ENCODE measurements at places on chromosomes 7 and 10. TPM values are rescaled to one million over a fixed set of nuclear protein-coding genes. Genes with fewer than 3 reads are reported as not detected.

STEAP2 gene
- total RNA-seq, result not detected

EFCAB10 gene
- total RNA-seq, result not detected

DKK1 gene
- total RNA-seq, result not detected

FAM53B gene
- 148 TPM for total RNA-seq

CXCL12 gene
- not detected for total RNA-seq

MCM10 gene
- total RNA-seq, result 7.0 TPM

MAPK8 gene
- total RNA-seq, result 6.7 TPM

LOXL4 gene
- not detected for total RNA-seq

CCDC172 gene
- total RNA-seq, result not detected

ACSM6 gene
- not detected for total RNA-seq

TAS2R3 gene
- 1.0 TPM for total RNA-seq

LRGUK gene
- total RNA-seq, result 1.9 TPM

MACC1 gene
- 30.4 TPM for total RNA-seq

TBRG4 gene
- total RNA-seq, result 81.5 TPM

SPDYE2 gene
- not detected for total RNA-seq

ITIH5 gene
- total RNA-seq, result not detected

FKBP6 gene
- not detected for total RNA-seq

GRID1 gene
- 0.18 TPM for total RNA-seq

GRCh38 chr10:49263591-49263990, 35.4 kb upstream of the C10orf71 start:
- no peak for DNase-seq

- DNase-seq, result no peak
Observed at GRCh38 chr10:64385355-64385754, 864.2 kb downstream of the REEP3 start.

GRCh38 chr10:93178226-93178625, 104.5 kb downstream of the CYP26A1 start:
- DNase-seq, result no peak

DNA sequence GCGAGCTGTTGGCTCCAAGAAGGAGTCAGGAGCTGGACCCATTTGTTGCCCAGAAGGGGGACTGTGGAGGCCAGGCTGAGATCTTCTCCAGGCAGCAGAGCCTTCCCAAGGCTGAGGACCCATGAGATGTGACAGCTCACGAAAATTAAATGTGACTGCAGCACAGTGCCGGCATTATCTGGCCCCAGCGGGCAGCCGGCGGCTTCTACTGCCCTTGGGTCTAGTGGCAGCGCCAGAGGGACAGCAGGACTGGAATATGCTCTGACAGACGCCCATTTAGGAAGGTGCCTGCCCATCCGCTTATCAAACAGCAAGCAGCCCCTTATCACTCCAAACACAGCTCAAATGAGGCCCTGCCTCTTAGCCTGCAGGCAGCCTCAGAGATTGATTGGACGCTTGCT, 122.9 kb upstream of the LYZL2 start:
- DNase-seq, result no peak

- no peak for DNase-seq
Observed at GRCh38 chr10:54758791-54759190, 42.2 kb downstream of the PCDH15 start.

- no peak for DNase-seq
Observed at GRCh38 chr10:78162853-78163252, 129.2 kb downstream of the RPS24 start.

GRCh38 chr10:104142081-104142480, 20.1 kb downstream of the SFR1 start:
- DNase-seq, result no peak

DNA sequence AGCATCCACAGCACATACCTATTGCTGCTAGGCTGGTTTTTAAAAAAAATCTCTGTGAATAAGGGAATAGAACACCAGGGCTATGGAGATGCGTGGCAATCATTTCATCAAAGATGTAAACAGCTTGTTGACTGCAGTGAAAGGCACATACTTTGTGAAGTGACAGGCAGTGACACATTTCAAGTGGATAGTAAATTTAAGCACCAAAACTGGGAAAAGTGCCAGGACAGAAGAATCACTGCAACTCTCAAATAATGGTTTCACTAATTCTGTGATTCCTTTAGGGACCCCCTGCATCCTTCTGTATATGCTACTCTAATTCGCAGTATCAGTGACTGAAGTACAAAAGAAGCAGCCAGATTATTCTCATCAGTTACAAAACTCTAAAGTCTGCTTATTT, 145.2 kb upstream of the KLF14 start:
- no peak for DNase-seq

- no peak for DNase-seq
Observed at GRCh38 chr7:1981201-1981877, 251.4 kb downstream of the MAD1L1 start.

DNA sequence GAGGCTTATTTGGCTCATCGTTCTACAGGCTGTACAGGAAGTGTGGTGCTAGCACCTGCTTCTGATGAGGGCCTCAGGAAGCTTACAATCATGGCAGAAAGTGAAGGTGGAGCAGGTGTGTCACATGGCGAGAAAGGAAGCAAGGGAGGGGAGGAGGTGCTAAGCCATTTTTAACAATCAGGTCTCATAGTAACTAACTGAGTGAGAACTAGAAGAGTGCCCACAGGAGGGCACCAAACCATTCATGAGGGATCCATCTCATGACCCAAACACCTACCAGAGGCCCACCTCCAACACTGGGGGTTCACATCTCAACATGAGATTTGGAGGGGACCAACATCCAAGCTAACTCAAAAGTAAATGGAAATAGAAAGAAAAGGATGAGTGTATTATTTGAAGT, 78.1 kb downstream of the CXCL12 start:
- DNase-seq, result peak; percentile 70

DNA sequence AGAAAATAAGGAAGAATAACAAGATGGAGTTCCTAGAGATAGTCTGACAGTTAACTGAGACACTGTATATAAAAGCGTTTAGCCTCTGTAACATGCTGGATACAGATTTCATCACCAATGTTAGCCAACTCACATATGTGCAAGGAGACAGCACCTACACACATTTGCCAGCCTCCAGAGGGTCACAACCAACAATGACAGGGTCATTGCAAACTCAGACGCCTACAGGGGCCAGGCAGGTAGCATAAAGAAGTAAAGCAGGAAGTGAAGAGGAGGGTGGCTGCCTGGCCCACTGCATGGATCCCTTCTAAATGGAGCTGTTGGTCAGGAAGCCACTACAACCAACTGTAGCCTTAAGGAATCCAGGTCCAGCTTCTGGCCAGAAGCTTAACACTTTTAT, 50.4 kb downstream of the NRAP start:
- DNase-seq, result no peak

GRCh38 chr10:17443707-17444387, 10.5 kb downstream of the ST8SIA6 start:
- no peak for DNase-seq

DNA sequence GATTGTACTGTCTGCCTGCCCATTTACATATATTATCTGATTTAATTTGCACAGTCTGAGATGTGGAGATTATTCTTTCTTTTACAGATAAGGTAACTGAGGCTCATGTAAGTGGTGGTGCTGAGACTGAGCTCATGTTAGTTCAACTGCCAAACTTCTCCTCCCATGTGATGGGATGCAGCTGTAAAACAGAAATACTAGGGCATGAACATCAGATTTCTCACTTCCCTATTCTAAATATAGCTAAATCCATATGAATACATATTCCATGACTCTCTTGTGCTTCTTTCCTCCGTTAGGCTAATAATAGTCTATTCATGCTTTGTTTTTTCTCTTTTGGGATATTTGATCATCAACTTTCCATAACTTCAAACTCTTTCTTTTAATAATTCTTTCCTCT, 84.7 kb downstream of the PTPRZ1 start:
- DNase-seq, result no peak

DNA sequence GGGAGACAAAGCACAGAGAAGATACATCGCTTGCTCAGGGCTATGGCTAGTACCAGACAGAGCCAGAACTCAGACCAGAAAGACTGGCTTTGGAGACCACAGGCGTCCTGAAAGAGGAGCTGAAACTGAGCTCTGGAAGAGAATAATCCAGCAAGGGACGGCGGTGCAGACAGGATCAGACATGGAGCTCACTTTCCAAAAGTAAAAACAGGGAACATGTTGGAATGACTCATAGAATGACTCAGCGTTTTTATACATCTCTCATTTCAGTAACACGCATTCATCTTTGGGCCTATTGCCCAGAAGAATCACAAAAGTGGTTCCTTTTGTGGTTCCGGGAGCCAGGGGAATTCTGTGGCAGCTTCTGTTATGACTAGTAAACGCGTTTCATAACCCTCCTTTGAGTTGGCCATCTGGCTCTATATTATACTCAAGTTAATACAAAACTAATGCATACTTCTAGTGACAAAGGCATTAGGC, 37.2 kb downstream of the PLEKHS1 start:
- DNase-seq, result no peak

- no peak for DNase-seq
Observed at GRCh38 chr10:86439544-86439943, 72.9 kb upstream of the GRID1 start.

GRCh38 chr7:112462236-112462635, 12.0 kb downstream of the IFRD1 start:
- DNase-seq, result no peak

- DNase-seq, result no peak
Observed at GRCh38 chr10:131065673-131066305, 245.7 kb downstream of the TCERG1L start.

GRCh38 chr10:83012866-83013265, 1126.4 kb upstream of the GHITM start:
- DNase-seq, result no peak

- no peak for DNase-seq
Observed at GRCh38 chr10:35420827-35421552, 84.7 kb downstream of the CCNY start.

DNA sequence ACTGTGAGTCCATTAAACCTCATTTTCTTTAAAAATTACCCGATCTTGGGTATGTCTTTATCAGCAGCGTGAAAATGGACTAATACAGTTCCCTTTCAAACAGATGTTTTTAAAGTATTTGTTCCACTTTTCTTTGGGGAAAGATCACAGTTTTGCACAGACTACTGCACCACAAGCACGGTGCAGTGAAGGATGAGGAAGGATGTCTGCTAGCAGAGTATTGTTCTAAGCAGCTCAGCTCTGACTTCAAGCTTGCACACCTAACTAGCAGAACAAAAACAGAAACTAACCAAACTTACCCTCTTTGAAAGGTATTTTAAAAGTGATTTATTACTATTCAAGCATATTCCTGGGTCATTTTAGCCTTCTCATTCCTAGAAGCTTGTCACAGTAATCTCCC, 20.0 kb downstream of the THNSL1 start:
- no peak for DNase-seq

GRCh38 chr10:89156161-89156835, 50.8 kb downstream of the CH25H start:
- no peak for DNase-seq

DNA sequence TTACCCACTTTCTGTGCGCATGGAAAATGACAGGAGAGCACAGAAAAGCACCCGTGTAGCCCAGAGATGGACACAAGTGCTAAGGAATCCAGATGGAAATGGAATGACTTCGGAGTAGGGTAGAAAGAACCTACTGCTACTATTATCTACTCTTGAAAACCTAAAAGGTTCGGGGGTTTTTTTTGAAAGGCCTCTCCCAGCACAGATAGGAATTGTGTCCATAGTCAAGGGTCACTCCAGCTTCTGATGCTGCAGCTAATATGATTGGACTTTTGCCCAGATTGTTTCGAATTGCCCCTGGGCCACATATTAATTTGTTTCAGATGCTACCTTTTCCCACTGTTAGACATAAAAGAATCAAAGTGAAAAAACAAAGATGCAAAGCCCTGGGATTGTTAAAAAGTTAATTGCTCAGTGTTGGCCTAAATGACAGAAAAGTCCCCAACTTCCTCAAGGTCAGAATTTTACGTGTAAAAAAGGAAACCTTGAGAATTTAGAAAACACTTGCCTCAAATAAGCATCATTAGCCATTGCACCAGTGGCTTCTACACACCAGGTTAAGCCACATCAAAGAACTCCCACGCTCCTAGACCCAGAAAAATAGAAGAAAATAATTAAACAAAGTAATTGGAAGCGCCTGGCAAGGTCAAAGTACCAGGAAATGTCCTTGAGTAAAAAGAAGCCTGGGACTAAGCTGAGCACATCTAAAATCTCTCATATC, 40.8 kb upstream of the INSIG1 start:
- no peak for DNase-seq

- no peak for DNase-seq
Observed at GRCh38 chr7:155449008-155449868, 8.7 kb upstream of the EN2 start.

GRCh38 chr10:63583397-63583796, 62.2 kb downstream of the REEP3 start:
- DNase-seq, result no peak

DNA sequence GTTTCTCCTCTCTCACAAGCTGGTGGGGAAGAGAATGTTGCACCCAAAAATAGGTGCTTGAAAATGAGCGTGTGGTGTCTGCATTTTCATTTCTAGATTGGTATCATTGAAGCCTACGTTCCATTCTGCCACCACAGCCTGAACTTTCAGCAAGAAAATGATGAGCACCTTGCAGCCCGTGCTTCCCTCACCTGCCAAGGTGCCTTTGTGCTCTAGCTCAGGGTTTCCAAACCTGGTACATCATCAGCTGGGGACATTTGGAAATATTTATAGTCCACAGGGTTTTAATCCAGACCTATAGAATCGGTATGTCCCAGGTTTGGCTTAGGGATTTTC, 701.2 kb downstream of the AUTS2 start:
- DNase-seq, result no peak

GRCh38 chr7:103729026-103729425, 260.4 kb downstream of the RELN start:
- no peak for DNase-seq

- DNase-seq, result peak; percentile 67
Observed at GRCh38 chr7:148699782-148700629, 1.3 kb downstream of the CUL1 start.

DNA sequence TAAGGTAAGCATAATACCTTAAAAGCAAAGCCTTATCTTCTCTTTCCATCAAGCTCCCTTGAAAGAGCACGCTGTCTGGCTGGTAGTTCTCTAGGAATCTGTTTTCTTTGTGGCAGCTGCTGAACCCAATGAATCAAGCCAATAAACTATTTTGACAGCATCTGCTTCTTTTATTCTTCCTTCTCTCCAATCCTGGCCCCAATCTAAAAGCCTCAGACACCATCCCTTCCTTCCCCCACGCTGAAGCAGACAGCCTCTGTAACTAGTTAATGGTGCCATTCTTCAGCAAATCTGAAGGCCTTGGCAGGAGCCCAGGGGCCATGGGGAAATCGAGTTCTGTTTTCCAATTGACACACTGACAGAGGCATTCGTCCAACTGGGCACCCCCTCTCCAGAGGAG, 186.6 kb upstream of the LYZL1 start:
- no peak for DNase-seq

GRCh38 chr7:11486271-11486670, 345.7 kb downstream of the THSD7A start:
- DNase-seq, result no peak

GRCh38 chr7:77439572-77439971, 23.4 kb upstream of the GSAP start:
- DNase-seq, result no peak

DNA sequence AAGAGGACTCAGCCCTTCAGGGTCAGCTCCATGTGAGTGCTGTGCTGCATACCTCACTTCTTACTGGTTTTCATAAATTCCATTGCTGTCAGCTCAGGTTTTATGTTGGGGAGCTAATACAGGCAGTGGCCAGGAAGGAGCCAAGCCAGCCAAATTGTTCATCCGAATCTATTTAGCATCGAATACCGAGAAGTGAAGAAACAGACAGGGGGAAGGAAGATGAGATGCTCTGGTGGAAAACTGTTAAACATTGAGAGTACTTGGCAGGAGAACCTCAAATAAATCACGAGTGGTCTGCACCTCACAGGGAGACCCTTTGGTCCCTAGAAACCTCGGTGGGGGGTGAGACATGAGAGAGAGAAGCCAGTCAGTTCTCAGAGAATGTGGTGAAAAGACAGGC, 196.0 kb upstream of the TMEM72 start:
- no peak for DNase-seq
